HT1080 (cell line): ENCODE measurements at places on chromosomes 7 and 10. TPM values are rescaled to one million over a fixed set of nuclear protein-coding genes. Genes with fewer than 3 reads are reported as not detected.
A peak's percentile ranks its signal among the peaks of the same experiment; 100 is the strongest.

DNA sequence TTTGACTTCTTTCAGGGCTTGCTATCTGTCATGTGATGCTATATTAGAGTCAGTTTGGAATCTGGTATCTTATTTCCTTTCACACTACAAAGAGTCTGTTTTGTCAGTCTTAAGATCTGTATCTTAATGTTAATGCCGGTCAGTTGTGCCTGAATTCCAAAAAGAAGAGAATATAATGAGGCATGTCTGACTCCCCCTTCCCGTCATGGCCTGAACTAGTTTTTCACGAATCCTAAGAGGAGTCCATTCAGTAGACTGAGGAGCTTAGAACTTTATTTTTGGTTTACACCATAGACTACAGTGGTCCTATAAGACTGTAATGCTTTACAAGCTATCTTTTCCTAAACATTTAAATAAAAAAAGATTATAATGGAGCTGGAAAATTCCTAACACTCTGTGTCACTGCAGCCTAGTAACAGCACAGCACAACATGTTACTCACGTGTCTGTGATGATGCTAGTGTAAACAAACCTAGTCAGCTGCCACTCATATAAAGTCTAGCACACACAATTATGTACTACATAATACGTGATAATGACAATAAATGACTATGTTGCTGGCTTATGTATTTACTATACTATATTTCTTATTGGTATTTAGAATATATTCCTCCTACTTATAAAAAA, 50.6 kb downstream of the VPS41 start:
- DNase-seq = peak; percentile 20

GRCh38 chr10:102631525-102632393, 12.5 kb upstream of the TRIM8 start:
- no peak for DNase-seq

- DNase-seq = peak; percentile 53
Measured at GRCh38 chr7:33667196-33667595, 238.1 kb upstream of the BMPER start.

DNA sequence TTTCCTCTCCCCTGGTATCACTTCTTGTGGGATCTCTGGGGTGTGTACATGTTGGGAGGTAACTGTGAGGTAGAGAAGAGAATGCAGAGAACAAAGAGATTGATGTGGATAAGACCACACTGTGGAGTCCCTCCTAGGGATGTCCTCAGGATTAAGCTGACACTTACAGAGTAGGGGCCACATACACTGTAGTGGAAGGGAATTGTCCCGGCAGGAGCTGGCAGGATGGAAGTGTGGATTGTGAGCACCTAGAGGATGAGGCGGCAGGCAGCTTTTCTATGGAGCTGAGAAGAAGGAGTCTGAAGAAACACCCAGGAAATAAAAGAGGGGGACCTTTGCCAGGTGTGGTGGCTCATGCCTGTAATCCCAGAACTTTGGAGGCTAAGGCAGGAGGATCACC, 13.5 kb downstream of the AGFG2 start:
- no peak for DNase-seq

The SPDYE11 gene
- not detected in 2 replicates for total RNA-seq

DNA sequence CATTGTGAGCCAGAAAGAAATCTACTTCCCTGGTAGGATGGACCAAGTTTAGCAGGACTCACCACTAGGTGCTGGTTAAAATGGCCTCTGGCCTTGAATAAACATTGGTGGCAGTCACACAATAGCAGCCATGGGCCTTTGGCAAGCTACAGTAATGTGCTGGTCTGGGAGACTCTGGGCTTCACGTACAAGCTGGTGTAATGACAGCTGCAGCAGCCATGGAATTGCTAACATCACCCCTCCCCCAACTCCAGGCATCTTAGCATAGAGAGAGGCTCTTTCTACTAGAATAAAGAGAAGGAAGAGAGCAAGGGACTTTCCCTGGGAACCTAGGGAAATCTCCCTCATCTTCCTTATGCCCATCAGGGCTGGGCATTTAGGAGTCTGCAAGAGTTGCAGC, 205.1 kb upstream of the SEMA3A start:
- DNase-seq = no peak

The PWWP2B gene
- total RNA-seq = 3.2 and 3.8 TPM in 2 replicates

GRCh38 chr7:46513447-46513848, 592.4 kb upstream of the IGFBP3 start:
- DNase-seq = no peak

- DNase-seq = no peak
Measured at GRCh38 chr7:67618556-67619162, 622.0 kb downstream of the TYW1 start.

GRCh38 chr7:128113839-128114238, 82.6 kb upstream of the LRRC4 start:
- DNase-seq = no peak

GRCh38 chr7:30934225-30934624, 22.6 kb downstream of the AQP1 start:
- no peak for DNase-seq

The FGFR2 gene
- total RNA-seq = 0.07 TPM in 1 of 2 replicates, not detected in the other
